Fibroblast of villous mesenchyme (primary cell): ENCODE measurements at places on chromosomes 11 and 22. TPM values are rescaled to one million over a fixed set of nuclear protein-coding genes. Genes with fewer than 3 reads are reported as not detected.

- peak; percentile 73 for DNase-seq
These were observed 25.9 kb upstream of the WNT7B start for GRCh38 chr22:46002757-46003270.

DNA sequence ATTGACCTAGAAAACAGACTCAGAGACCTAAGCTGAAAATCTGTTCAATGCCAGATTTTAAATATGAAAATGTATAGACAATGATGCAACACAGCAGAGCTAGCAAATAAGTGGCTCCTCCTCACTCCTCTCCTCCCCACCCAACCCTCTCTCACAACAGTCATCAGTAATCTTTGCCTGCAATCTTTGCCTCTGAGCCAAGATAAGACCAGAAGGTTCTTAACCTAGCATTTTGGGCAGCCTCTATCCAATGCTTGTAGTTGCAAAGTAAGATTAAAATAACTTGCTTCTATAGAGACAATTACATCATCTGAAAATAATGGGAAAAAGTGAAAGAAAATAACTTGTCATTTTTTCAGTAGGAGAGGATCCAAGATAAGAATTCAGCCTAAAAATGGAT lies 117.3 kb downstream of the PARVA start:
- peak; percentile 84 for DNase-seq

- no peak for DNase-seq
These were observed 19.2 kb upstream of the OOSP4B start for GRCh38 chr11:59997800-59998199.

DNA sequence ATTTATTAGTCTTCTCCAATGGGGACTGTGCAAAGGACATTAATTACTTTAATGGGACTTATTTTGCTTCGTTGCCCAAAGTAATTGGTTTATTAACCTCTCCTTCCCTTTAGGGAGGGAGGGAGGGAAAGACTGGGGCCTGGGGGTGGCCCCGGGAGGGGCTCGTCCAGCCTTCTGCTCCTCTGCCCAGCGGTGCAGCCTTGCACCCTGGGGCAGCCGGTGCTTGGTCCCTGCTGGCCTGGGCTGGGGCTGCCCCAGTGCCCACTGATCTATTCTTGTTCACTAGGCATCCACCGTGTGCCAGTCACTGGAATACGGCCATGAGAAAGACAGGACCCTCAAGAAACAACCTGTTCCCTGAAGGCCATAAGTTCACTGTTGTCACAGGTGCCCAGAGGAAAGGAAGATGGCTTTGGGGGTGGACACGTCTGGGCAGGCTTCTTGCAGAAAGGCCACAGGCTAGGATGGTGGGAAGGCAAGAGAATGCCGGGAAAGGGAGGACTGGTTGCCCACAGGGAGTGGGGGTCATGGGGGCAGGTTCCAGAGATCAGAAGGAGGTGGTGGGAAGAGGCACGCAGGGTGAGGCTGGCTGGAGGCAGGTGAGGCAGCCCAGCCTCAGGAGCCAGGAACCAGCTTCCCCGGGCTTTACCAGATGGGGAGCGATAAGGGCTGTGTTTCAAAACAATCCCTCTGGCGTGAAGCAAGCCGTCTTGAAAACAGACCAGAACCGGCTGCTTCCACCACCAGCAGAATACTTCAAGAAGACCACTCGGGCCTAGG lies 47.6 kb upstream of the KCNQ1OT1 start:
- peak; percentile 45 for DNase-seq

DNA sequence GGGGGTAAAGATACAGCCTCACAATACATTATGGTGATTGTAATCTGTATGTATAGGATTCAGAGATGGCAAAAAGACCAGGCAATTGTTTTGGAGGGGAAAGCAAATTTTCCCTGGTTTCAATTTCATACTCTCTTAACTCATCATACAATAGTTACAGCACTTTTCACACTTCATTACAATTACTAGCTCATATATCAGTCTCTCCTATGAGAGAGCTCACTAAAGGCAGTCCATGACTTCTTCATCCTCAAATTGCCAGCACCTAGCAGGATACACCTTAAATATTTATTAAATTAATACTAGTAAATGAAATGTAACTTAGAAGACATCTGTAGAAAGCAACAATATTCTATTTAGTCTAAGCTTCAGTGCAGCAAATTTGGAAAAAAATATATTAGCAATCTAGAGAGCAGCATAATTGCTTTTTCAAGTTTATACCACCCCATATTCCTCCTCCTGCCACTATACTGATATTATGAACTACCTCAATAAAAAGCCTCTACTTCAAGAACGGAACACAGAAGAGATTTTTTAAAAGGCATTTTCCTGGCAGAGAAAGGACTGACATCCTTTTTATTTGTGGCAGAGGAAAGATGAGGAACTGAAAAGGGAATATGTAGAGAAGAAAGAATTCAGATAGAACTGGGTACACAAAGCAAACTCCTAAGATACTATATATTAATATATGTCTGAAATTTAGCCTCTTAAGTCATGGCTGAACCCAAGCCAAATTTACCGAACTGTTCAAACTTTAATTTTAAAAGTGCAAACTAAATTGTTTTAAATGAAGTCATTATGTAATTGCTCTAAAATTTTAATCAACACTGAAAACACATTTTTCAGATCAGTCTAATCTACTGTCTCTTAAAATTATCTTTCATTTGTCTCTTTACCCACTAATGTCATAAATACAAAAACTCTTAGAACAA lies 27.7 kb downstream of the PICALM start:
- DNase-seq = no peak

CHRM4 gene
- under 0.01 TPM in 1 of 2 replicates, not detected in the other for total RNA-seq

DNA sequence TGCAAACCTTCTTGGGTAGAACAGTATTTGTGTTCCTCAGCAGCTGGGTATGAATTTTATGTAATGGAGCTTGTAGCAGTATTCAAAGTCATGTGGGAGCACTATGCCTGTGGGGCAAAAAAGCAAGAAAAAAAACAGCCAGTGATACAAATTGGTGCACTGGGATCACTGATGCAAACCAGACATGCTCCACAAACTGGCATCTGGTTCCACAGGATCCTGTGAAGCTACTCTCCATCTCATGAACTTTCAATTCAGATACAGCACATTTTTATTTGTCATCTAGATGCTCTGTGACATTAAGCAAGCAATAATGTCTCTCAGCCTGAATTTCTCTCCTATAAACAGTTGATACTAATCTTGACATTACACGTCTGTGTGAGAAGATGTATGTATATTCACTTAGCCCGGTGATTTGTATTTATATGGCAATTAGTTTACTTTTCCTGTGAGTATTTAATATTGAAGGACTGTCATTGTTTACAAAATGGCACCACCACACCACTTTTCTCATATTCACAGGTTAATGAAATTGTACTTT lies 208.5 kb upstream of the GRIA4 start:
- no peak for DNase-seq

- no peak for DNase-seq
These were observed 3.1 kb upstream of the IL10RA start for GRCh38 chr11:117983163-117983475.

DNA sequence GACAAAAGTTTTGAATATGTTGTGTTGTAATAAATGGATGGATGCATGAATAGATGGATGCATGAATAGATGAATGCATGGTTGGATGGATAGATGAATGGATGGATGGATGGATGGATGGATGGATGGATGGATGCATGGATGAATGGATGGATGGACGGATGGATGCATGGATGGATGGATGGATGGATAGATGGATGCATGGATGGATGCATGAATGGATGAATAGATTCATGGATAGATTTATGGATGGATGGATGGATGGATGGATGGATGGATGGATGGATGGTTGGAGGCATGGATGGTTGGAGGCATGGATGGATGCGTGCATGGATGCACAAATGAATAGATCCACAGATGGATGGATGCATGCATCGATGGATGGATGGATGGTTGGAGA lies 623.2 kb upstream of the B3GAT1 start:
- no peak for DNase-seq

DNA sequence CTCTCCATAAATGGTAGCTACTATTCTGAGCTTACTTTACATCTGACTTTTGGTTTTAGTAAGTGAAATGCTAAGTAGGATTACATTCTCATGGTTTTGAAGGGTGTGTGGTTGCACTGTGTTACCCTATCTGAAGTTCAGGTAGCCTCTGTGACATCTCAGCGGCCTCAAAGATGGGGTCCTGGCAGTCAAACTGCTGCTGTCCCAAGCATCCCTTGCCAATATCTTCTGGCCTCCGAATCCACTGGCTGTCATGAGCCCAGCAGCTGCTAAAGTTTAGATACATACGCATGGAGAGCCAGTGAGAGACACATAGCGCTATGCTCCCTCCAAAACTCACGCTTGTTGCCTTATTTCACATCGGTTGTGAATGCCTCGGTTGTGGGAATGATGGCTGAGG lies 34.9 kb downstream of the UBASH3B start:
- no peak for DNase-seq

DNA sequence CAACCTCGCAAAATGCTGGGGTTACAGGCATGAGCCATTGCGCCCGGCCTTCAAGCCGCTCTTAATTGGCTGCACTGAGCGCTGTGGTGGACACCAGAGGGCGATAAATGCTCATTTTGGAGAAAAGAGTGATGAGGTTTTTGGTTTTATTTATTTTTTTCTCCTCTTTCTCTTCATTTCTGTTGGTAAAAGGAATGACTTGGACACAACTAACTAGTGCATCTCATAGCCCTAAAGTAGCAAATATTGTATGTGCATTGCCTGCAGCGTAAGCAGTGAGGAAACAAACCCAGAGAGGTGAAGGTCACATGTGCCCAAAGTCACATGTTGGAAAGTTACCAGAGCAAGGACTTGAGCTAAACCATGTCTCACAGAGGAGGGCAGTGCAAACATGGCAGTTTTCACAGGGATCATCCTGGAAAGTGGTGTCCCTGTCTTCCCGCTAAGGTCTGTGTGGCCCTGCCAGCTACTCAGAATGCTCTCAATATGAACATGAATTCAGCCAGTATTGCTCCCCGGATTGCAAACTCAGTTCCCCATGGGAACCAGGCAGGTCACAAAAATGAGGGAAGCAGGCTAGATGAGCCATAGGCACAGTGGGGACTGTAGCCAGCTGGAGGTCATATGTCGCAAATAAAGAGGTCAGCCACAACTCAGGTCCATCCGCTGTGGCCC lies 8.6 kb upstream of the CD82 start:
- peak; percentile 71 for DNase-seq

CBLIF gene
- total RNA-seq = not detected in 2 replicates

GLYATL1 gene
- total RNA-seq = under 0.01 TPM in 1 of 2 replicates, not detected in the other

TSPAN18 gene
- under 0.01 and 0.64 TPM in 2 replicates for total RNA-seq

DNA sequence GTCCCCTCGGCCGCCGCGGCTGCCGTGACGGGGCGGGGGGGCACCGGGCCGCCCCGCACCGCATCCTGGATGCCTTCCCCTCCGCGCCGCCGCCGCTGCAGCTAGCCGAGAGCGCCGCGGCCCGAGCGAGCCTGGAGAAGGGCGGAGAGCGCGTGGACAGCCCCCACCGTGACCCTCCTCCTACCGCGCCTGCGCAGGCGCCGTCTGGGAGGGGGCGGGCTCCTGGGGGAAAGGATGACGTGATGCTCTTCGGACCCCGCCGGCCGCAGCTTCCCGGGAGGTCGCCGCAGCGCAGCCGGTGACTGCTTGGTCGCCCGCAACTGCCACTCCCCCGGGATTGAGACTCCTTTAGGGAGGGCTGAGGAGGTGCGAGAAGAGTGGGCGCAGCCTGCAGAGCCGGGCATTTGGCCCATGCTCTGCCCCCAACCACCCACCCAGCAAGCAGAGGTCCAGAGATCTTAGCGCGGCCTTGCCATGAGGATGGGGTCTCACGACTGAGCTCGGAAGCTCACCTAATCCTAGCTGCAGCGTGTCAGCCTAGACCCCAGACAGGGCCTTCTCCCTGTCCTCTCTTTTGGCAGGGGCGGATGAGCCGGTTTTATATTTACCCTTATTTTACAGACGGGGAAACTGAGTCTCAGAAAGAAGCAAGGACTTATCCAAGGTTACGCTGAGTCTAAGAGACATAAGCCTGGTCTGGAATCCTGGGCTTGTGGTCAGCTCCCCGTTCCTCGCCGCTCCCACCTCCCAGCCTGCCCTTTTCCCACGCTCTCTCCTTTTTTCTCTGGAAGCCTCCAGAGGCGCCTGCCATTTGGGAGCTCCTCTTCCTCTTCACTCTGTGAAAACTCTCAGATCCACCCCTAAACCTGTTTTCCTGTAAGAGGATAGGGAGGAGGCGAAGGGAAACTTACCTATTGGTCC lies at the start of gene DENND5A:
Gene DENND5A, minus strand, starts transcription at position 140 of the 921 bp plus-strand sequence. CDS start 281 bp downstream, outside the sequence.
- DNase-seq = peak; percentile 89

HNRNPUL2 gene
- 15.5 and 17.3 TPM in 2 replicates for total RNA-seq
